ENCODE measurements at places on chromosomes 3 and 15.

- DNase-seq = no peak
Measured at GRCh38 chr3:168085491-168086119, 10.1 kb downstream of the GOLIM4 start.

DNA sequence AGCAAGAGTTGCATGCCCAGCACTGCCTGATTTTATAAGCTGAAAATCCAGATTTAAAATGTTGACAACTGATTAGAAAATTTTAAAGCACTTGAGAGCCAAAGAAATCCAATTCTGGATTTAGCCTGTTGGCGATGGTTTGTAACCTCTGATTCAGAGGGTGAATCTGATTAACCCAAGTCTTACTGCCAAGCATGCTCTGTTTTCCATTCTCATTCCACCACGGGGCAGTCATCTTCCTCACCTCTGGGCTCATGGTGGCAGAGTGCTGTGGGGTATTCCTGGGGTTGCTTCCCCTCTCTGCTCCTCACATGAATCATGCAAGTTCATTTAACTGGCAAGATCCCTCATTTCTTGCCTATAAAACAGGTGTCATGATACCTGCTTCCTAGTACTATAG, 342.2 kb downstream of the EPHB1 start:
- DNase-seq = no peak

- no peak for DNase-seq
Measured at GRCh38 chr3:195768831-195769303, 42.9 kb downstream of the MUC4 start.

GRCh38 chr15:29570121-29570947, 251.9 kb downstream of the TJP1 start:
- DNase-seq = peak; percentile 26

- DNase-seq = no peak
Measured at GRCh38 chr15:92095693-92096092, 242.2 kb downstream of the SLCO3A1 start.

GRCh38 chr3:67382536-67382935, 271.9 kb downstream of the SUCLG2 start:
- no peak for DNase-seq

DNA sequence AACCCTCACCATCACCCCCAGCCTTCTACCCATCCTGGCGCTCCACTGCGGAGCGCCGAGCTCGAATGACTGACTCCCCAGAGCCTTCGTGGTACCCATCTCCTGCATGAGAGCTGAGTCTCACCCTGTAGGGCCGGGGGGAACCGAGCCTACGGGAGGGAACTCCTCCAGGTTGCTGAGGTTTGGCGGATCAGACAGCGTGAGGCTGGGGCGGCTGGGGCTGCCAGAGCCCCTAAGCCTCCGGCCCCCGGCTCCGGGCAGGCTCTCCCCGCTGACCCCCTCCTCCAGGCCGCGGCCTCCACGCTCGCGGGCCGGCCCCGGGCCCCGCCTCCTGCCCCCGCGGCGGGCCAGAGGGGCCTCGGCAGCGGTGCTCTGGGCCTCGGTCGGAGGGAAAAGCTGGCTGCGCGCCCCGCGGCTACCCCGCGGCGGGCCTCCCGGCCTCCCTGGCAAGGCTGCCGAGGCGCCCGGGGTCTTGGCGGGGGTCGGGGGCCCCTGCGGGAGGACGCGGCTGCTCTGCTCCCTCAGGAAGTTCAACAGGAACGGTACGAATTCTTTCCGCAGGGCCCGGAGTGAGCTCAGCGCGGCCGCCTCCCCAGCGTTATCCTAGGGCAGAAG, 643 bp downstream of the CDAN1 start:
- DNase-seq = no peak

All from hippocampal formation (tissue), 2 donors.